ENCODE measurements at places on chromosomes 13 and 19.

- no peak for DNase-seq
Measured at GRCh38 chr13:99289271-99289670, 17.9 kb downstream of the GPR183 start.

GRCh38 chr19:13850910-13851733, 25.8 kb upstream of the NANOS3 start:
- no peak for DNase-seq

- no peak for DNase-seq
Measured at GRCh38 chr13:79128158-79128557, 277.9 kb downstream of the RBM26 start.

DNA sequence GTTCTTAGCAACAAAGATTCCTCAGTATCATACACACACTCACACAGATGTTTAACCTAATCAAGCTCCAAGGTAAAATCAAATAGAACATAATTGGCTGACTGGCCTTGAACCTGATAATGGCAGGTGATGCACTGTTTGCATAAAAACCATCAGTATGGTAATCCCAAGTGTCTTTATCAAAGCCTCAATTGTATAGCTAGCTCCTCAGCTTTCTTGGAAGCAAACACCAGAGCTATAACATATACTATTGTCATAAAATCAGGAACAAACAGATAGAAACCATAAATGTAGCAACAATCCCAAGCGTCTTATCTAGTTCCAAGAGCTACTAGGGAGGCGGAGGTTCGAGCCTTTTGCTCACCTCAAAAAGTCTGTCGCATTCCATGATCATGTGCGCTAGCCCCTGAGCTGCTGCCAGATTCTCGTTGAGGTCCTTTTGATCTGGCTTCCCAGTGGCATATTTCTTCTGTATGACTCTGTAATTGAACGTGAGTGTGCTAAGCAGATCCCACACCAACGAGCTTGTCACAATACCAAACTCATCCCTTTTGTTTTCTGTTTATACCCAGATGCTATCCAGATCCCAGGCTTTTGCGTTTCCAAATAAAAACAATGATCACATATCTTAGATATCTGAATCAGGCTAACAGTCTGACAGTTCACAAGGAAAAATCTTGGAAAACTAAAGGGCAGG, 95.3 kb downstream of the KL start:
- DNase-seq = no peak

DNA sequence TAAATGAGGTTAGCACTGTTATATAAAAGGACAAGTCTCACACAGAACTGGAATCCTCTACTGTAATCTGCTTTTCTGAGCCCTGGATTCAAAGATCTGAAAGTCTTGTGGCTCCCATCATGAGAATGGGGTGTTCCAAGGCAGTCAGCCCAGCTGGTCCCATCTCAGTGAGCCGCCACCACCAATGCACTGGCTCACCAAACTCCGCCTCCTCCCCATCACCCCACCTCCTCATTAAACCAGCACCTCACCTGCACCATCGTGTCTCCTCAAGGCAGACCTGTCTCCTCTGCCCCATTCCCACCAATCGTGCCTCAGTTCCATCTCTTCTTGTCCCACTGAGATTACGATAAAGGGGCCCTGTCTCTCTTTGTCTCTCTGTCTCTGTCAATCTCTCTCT, 166.7 kb downstream of the USP12 start:
- no peak for DNase-seq

GRCh38 chr13:113167155-113167554, 8.7 kb downstream of the PROZ start:
- no peak for DNase-seq

GRCh38 chr13:29844441-29844840, 6.0 kb downstream of the UBL3 start:
- DNase-seq = no peak

DNA sequence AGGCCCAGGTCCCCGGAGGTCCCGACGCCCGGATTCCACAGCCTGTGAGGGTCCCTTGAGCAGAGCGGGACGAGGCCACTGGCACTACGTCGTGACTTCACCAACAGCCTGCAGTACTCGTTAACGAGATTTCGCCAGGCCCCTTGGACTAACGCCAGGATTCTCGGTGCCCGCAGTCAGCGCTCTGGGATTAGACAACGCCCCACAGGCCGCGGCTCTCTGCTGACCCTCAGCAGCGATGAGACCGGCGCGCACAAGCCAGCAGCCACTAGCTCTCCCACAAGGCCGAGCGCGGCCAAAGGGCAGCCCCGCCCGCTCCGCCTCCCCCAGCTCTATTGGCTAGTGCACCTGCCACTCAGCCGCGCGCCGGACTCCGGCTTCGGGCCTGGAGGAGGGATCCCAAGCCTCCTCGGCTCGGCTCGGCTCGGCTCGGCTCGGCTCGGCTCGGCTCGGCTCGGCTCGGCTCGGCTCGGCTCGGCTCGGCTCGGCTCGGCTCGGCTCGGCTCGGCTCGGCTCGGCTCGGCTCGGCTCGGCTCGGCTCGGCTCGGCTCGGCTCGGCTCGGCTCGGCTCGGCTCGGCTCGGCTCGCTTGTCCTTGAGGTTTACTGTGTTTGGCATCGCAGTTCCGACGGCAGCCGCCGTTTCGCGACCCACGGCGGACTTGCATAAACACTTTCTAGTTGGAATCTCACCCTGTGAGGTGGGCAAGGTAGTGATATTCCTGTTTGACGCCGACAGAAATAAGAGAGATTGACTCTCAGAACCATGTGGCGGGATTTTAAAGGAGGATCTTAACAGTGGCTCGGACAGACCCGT, 231.7 kb upstream of the SERP2 start:
- peak; percentile 86 for DNase-seq

GRCh38 chr13:94408314-94409036, 71.0 kb downstream of the DCT start:
- DNase-seq = no peak

DNA sequence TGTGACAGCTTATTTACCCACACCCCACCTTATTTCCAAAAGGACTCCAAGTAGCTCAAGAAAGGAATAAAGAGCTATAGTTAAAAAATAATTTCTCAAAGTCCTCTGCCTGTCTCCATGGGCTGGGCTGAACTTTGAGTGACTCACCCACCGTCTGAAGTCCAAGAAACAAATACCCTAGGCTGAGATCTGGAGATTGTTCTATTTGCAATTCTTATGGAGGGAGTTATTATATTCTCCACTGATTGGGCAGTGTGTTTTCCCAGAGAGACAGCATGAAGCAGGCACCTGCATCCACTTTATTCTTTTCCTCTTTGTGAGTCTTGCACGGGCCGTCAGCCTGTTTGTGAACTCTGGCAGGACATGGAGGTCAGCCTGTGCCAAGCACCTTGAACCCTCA, 63.2 kb downstream of the SHISA2 start:
- DNase-seq = no peak

- DNase-seq = no peak
Measured at GRCh38 chr13:44873461-44873860, 115.8 kb downstream of the NUFIP1 start.

DNA sequence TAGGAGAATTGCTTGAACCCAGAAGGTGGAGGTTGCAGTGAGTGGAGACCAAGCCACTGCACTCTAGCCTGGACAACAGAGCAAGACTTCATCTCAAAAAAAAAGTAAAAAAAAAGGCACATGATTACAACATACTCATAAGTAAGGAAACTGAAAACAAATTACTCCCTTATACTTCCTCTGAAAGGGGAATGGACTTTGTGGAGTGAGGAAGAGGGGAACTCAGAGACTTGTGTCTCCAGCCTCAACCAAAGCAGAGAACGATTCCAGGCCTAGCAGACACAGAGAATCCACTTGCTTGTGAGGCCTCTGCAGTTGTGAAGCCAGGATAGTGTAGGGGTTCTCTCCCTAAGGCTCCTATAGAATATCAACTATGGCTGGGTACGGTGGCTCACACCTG, 4.3 kb upstream of the LATS2 start:
- no peak for DNase-seq

All from hypothalamus (tissue), 51 donors.